ENCODE measurements at places on chromosomes 6 and 20.
A peak's percentile ranks its signal among the peaks of the same experiment; 100 is the strongest.

GRCh38 chr6:133040803-133041419 is 200.2 kb upstream of the EYA4 start:
- DNase-seq = no peak

DNA sequence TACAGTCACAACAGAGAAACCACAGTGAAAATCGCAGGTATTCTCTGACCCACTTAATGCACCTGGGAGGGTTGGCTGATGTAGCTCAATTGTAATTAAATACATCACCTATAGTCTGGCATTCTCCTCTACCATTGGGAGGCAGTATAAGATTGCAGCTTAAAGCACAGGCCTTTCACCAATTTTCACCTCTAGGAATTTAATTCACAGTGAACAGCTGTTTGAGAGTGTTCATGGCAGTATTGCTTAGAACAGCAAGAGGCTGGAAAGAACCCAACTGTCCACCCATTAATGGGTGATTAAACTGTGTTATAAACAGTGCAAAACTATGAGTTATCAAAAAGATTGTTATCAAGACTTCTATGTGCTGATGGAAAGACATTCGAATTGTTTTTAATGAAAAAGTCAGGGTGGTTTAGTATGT is 2.0 kb downstream of the EDEM2 start:
- DNase-seq = peak; percentile 74

DNA sequence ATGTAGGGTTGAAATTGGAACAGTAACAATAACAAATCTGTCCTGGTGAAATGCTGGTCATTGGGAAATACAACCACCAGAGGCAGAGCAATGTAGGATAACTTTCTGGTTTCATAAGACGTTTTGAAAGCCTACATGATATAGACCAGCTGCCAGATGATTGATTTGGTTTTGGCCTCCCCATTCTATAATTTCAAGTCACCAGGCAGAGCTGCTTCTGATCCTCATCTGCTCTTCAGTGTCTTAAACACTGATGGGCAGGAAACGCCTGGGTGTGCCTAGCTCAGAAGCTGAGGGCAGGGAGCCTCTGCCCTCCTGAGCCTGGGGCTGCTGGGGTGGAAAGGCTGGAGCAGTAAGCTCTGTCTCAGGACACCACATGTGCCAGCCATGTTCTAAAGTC is 24.5 kb downstream of the DHX35 start:
- DNase-seq = no peak

DNA sequence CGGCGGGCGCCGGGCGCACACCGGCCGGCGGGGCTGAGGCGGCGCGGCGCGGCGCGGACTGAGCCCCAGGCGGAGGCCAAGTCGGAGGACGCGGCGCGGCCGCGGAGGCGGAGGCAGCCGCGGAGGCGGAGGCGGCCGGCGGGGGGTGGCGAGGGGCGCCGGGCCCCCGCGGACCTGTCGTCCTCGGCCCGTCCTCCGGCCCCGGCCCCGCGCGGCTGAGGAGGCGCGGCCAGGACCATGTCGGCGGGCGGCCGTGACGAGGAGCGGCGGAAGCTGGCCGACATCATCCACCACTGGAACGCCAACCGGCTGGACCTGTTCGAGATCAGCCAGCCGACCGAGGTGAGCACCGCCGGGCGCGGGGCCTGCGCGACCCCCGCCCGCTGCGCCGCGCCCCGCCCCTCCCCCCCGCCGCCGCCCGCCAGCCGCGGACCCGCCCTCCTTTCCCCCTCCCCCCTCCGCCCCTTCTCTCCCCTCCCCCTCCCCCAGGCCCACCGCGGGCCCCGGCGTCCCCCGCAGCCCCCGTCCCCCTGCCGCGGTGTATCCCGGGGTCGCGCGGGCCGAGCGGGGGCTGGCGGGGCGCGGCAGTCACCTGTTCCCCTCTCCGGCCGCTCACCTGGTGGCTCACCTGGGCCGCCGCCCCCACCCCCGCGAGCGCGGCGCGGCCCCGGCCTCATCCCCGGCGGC is at the start of gene AFDN:
TSS of gene AFDN (plus strand) at position 16 of the 687 bp plus-strand sequence. CDS start at position 238, 222 bp downstream.
- no peak for DNase-seq

DNA sequence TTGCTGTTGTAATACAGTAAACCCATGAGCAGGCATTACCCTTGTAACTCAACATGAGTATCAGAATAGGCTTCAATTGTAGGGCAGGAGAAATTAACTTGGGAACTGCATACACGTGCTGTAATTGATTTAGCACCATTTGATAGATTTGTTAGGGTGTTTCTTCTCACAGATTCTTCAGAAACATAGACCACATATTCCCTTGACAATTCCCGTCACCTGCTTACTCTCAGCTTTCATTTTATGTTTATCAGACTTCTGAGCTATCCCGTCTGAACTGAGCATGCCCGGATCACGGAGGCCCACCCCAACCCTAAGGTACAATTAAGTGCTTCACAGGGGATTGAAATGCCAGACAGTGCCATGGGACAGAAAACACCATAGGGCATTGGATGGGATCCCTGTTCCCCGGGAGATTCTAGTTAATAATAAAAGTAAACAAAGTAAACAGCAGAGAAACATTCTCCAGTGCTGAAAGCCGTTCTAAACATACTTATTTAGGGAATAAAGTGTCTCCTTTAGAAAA is 179.7 kb downstream of the PHACTR1 start:
- no peak for DNase-seq

- no peak for DNase-seq
Observed at GRCh38 chr20:52914870-52915269, 57.3 kb upstream of the TSHZ2 start.

GRCh38 chr6:14792118-14792955 is 453.5 kb upstream of the JARID2 start:
- no peak for DNase-seq

DNA sequence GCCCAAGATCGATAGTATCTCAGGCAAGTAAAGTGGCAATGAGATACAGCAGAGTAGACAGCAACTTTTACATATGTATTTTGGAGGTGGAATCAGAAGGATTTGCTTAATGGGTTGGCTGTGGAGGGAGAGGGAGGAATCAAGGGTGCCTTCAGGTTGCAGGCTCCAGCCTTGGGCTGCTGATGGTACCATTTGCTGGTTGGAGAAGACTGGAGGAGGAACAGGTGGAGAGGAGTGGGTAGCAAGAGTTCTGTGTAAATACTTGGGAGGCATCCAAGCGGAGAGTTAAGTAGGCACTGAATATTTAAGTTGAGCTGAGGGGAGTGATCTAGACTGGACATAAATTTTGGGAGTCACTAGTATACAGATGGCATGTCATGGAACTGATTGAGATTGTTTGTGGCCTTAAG is 5.2 kb downstream of the BICRAL start:
- no peak for DNase-seq

GRCh38 chr6:128508588-128509296 is 11.7 kb downstream of the PTPRK start:
- DNase-seq = no peak

DNA sequence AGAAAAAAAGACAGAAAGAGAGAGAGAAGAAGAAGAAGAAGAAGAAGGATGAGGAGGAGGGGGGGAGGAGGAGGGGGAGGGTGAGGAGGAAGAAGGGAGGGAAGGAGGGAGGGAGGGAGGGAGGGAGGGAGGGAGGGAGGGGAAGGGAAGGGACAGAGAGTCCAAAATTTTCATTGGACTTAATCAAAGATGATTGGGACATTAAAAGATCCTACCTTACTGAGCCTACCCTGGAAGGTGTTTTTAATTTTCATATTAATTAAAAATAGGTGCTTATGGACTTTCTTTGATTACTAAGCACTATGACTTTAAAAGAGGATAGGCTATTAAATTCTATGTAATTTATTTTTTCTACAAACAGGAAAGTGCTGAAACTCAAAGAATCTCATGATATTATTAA is 299.9 kb upstream of the THEMIS start:
- DNase-seq = no peak

DNA sequence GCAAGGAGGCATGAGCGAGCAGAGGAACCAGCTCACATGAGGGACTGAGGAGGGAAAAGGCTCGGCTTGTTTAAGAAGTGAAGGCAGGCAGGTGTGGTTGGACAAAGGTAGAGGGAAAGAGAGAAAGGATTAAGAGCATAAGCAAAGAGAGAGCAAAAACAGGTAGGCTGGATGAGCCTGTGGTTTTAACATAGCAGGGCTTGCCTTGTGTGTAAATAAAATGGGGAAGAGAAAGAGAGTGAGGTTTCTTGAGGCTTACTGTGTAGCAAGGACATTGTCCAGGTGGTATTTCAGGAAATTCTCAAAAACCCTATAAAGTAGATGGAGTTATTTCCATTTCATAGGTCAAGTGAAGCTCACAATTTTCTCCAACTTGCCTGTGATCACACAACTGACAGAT is 93.9 kb upstream of the HDAC2 start:
- no peak for DNase-seq

DNA sequence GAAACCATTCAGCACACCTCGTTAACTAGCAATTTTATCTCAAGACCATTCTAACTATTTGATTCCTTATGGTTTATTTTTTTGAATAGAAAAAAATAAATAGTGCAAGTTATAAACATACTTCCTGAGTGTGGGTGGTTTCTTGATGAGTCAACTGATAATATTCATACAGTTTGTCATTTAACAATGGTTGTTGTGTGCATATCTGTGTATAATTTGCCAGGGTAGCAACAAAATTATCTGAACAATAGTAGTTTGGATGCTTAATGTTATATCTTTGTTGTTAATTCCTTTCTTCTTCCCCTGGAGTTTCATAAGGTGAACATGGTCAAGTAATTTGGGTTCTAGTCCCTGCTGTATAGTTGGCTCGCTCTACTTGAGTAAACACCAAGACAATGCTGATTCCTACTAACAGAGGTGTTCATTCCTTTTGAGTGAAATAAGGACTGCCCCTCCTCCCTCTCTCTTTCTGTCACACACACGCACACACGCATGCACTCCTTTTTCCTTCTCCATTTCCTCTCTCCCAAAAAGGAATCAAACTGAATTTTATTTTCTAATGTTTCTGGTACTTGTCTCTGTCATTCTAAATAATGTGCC is 938.1 kb upstream of the EPHA7 start:
- no peak for DNase-seq

DNA sequence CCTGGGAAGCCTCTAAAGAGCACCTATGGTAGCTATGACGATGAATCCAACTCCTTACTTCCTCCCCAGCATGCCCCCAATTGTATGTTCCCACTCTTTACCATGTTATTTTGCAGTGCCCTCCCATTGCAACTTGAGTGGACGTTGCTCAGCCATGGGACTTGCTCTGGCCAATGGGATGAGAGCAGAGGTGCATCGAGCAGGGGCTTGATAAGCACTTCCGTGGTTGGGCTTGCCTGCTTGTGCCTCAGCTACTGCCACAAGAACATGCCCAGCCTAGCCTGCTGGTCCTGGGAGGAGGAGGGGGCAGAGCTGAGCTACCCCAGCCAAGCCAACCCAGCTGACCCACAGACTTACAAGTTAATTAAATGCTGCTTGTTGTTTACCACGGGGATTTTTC is 71.1 kb upstream of the CTNNBL1 start:
- DNase-seq = no peak

DNA sequence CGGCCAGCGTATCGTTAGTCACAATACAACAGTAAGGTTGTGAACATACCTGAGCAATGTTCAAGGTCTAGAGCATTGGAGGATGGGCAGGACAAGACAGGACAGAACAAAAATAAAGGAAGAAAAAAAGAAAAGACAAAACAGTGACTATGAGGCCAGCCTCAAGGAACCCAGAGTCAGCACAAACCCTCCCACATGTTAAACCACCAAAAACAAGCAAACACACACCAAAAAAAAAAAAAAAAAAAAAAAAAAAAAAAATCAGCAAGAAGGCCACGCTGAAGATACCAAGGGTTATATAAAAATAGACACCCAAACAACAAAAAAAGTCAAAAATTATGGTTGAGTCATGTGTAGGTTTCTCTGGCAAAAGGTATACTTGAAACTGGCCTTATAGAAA is 12.8 kb downstream of the MED23 start:
- no peak for DNase-seq

DNA sequence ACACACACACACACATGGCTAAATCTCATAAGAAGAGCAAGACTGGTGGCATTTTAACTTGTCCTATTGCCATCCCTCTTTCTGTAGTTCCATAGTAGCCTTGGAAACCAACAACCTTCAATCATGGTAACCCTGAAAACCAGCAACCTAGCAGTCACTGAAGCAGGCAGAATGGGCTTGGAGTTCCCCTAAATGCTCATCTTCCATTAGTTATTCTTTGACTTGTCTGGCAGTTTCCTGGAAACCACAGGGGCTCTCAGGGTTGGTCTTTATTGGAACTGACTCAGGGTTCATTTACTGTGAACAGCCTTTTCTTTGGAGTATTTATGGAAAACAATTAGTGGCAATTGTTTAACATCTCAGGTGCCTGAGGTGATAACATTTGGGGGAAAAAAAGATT is 19.4 kb upstream of the BRPF3 start:
- DNase-seq = no peak

DNA sequence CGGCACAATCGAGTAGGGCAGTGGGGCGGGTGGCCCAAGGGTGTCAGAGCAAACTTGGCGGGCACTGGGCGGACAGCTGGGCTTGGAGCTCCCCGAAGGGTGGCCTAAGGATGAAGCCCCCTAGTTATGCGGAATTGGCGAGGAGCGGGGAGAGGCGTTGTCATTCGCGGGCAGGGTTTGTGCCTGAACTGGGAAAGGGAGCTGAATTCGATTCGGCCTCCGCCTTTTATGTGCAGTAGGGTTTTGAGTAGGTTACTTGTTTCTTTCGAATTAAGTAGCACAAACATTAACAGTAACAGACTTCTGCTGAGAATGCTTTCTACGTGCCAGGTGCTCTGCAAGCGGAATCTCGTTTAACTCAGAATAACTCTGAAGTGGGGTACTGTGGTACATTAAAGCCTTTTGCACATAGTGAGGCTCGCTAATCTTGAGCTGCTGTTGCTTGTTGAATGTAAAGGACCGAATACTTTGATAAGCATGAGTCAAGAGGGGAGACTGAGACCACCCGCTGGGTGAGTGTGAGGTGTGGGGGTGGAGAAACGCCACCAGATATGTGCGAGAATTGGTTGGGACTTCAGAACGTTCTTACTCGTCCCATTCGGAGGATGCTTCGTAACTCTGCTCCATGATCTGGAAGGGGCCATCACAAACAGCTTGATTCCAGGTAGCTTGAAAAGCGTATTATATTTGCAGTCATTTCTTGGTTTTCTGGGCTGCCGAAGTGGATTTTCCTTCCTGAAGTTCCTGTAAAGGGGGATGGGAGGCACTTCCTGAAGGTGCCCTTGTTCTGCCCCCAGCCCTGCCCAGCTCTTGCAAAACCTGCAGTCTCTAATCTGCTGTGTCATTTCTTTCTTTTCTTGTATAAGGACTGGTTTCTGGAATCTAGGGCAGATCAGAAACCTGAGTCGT is 833 bp downstream of the RAB5IF start:
- no peak for DNase-seq

DNA sequence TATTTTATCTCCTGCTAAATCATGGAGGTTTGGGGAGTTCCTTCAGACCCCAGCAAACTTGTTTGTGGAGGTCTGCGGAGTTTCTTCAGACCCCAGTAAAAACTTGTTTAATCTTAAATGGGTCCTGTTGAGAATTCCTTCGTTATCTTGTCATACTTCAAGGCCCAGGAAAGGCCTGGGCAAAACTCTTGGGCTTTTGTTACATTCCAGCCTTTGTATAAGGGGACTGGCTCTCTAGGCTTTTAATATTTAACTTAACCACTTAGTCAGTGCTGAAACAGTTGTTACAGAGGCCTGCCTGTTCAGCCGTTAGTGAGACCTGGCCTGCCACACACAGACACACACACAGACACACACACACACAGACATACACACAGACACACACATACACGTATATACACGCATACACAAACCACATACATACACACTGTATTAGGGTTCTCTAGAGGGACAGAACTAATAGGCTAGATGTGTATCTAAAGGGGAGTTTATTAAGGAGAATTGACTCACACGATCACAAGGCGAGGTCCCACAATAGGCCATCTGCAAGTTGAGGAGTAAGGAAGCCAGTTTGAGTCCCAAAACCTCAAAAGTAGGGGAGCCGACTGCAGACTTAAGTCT is 21.3 kb upstream of the CST3 start:
- no peak for DNase-seq

- DNase-seq = no peak
Observed at GRCh38 chr6:79001415-79001814, 76.6 kb downstream of the PHIP start.

Measured in NCI-H2081 (cell line).